Calu3 (cell line): ENCODE measurements at places on chromosomes 5 and 9. TPM values are rescaled to one million over a fixed set of nuclear protein-coding genes. Genes with fewer than 3 reads are reported as not detected.

DNA sequence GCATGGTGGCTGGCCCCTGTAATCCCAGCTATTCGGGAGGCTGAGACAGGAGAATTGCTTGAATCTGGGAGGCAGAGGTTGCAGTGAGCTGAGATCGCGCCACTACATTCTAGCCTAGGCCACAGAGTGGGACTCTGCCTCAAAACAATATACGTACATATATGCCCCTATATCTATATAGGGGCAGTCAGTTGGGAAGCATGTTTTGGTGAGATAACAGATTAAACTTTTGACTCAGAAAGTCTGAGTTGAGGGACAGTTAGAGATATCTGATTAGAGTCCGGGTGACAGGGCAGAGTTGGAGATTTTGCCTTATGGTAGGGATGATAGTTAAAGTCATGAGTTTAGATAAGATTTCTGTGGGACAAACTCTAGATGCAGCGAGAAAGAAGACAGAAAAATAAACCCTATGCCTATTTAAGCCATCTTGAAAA lies 71.8 kb upstream of the ALDH1A1 start:
- no peak overlapping the region for H3K27ac ChIP-seq
- peaks cover 13% of the 10 kb centered on the region for H3K4me1 ChIP-seq
- no peaks in the 10 kb centered on the region for H3K36me3 ChIP-seq
- no peak for DNase-seq

DNA sequence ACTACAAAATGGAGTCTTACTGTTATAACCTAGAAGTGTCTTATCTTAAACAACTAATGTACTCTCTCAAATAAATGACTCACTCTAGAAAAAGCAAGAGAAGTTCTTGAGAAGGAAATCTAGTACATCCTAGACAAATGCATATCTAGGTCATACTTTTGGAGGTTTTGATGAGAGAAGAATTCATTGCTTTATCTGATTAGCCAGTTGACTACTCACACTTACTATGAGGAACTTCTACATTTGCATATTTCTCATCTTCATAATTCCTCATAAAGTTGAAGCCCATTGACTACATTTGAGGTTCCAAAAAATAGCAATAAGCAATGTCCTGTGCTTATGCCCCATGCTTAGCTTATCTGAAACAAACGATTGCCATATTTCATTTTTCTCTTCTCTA lies 2.8 kb downstream of the JAKMIP2 start:
- H3K4me1 ChIP-seq = no peaks in the 10 kb centered on the region
- no peak for DNase-seq
- H3K27ac ChIP-seq = no peak overlapping the region
- no peaks in the 10 kb centered on the region for H3K27me3 ChIP-seq
- H3K4me3 ChIP-seq = no peak overlapping the region

- no peak overlapping the region for H3K4me3 ChIP-seq
- H3K36me3 ChIP-seq = no peaks in the 10 kb centered on the region
- no peak overlapping the region for H3K27ac ChIP-seq
Observed at GRCh38 chr5:83662558-83662957, 58.1 kb downstream of the HAPLN1 start.

- no peaks in the 10 kb centered on the region for H3K4me1 ChIP-seq
- no peak overlapping the region for H3K4me3 ChIP-seq
- no peaks in the 10 kb centered on the region for H3K36me3 ChIP-seq
- H3K27me3 ChIP-seq = no peaks in the 10 kb centered on the region
- no peak overlapping the region for H3K27ac ChIP-seq
Observed at GRCh38 chr5:35281613-35282012, 51.3 kb upstream of the PRLR start.

DNA sequence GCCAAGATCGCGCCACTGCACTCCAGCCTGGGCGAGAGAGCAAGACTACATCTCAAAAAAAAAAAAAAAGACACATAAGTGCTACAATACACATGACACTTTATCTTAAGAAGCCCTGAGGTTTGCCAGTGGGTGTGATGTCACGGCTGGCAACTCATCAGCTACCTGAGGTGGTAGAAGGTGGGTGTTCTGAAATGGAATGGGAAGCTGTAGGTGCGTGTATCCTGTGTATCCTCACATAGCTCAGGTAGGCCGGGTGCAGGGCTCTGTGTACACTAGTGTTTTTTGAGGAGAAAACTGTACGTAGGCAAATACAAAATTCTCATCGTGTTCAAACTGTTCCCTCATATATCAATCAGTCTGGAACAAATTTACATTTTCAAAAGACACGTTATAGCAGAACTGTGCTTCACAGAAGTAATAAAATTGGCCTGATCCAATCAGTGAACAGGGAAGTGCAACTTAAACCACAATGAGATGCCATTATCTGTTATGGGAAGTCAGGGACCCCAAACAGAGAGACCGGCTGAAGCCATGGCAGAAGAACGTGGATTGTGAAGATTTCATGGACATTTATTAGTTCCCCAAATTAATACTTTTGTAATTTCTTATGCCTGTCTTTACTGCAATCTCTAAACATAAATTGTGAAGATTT lies 10.4 kb downstream of the BICD2 start:
- no peak overlapping the region for H3K27ac ChIP-seq
- H3K36me3 ChIP-seq = peaks cover 5% of the 10 kb centered on the region
- no peak for DNase-seq
- H3K4me1 ChIP-seq = no peaks in the 10 kb centered on the region

- no peak for DNase-seq
- H3K27me3 ChIP-seq = no peaks in the 10 kb centered on the region
- H3K36me3 ChIP-seq = peaks cover 76% of the 10 kb centered on the region
- no peak overlapping the region for H3K4me3 ChIP-seq
- H3K4me1 ChIP-seq = peaks cover 17% of the 10 kb centered on the region
Observed at GRCh38 chr5:32168460-32169033, 5.6 kb downstream of the GOLPH3 start.

- H3K4me1 ChIP-seq = no peaks in the 10 kb centered on the region
- H3K4me3 ChIP-seq = no peak overlapping the region
- no peaks in the 10 kb centered on the region for H3K36me3 ChIP-seq
- peaks cover 72% of the 10 kb centered on the region for H3K27me3 ChIP-seq
Observed at GRCh38 chr5:170028124-170028523, 47.8 kb upstream of the INSYN2B start.

DNA sequence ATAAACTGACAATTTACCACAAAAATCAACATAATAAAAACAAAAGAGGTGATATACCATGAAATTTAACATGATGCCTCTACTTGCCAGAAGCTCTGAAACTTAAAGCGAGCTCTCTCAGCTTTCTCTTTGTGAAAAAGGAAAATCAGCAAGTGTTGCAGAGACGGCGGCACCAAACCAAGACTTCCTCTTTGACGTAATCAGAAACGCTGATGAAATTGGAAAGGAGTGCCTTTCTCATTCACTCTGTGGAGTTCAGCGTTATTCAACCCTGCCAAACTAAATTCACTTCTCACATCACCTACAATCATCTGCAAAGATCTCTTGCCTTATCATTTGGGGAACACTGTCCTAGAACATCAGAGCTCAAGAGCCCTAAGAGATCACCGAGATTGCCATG lies 32.2 kb downstream of the ANXA6 start:
- H3K36me3 ChIP-seq = peaks cover 6% of the 10 kb centered on the region
- no peak overlapping the region for H3K27ac ChIP-seq
- no peaks in the 10 kb centered on the region for H3K27me3 ChIP-seq
- no peak for DNase-seq
- H3K4me3 ChIP-seq = no peak overlapping the region
- H3K4me1 ChIP-seq = peaks cover 11% of the 10 kb centered on the region

DNA sequence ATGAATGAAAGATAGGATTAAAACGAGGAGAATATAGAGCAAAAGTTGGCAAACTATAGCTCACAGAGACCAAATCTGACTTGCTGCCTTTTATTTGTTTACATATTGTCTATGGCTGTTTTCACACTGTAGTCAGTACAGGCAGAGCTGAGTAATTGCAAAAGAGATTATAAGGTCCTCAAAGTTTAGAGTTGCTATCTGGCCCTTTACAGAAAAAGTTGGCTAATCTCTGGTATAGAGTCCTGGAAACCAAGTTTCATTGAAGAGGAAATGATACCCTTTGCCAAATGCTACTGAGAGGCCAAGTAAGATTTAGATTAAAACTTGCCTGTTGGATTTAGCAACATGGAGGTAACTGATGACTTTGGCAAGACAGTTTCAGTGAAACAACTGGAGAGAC lies 36.0 kb downstream of the LYRM7 start:
- H3K4me1 ChIP-seq = peaks cover 21% of the 10 kb centered on the region
- H3K27me3 ChIP-seq = no peaks in the 10 kb centered on the region
- no peak for DNase-seq
- H3K36me3 ChIP-seq = peaks cover 5% of the 10 kb centered on the region

DNA sequence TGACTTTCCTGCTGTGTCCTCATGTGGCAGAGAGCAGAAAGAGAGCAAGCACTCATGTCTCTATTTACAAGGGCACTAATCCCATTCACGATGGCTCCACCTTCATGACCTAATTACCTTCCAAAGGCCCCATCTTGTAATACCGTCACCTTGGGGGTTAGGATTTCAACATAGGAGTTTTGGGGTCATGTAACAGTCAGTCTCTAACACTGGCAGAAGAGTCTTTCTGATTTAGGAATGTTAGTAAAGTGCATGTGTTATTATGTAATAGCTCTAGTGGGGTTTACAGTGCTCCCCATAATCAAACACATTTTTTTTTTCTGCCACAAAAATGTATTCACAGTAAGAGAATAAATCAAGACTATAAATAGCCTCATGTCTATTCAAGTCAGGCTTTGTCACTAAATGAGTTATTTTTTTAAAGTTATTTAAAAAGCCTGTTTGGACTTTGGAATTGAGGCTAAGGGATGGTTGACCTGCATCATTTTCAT lies 19.1 kb downstream of the GALNT10 start:
- peaks cover 7% of the 10 kb centered on the region for H3K4me1 ChIP-seq
- peaks cover 5% of the 10 kb centered on the region for H3K36me3 ChIP-seq
- no peak overlapping the region for H3K27ac ChIP-seq
- no peaks in the 10 kb centered on the region for H3K27me3 ChIP-seq
- no peak overlapping the region for H3K4me3 ChIP-seq

GRCh38 chr5:146369691-146370090 lies 31.1 kb downstream of the POU4F3 start:
- H3K27ac ChIP-seq = no peak overlapping the region
- peaks cover 23% of the 10 kb centered on the region for H3K4me1 ChIP-seq
- no peaks in the 10 kb centered on the region for H3K36me3 ChIP-seq

GRCh38 chr9:110066929-110067716 lies 140.8 kb downstream of the C9orf152 start:
- peaks cover 17% of the 10 kb centered on the region for H3K4me1 ChIP-seq
- no peak overlapping the region for H3K4me3 ChIP-seq
- H3K36me3 ChIP-seq = peaks cover 6% of the 10 kb centered on the region
- no peaks in the 10 kb centered on the region for H3K27me3 ChIP-seq
- no peak for DNase-seq
- H3K27ac ChIP-seq = no peak overlapping the region

DNA sequence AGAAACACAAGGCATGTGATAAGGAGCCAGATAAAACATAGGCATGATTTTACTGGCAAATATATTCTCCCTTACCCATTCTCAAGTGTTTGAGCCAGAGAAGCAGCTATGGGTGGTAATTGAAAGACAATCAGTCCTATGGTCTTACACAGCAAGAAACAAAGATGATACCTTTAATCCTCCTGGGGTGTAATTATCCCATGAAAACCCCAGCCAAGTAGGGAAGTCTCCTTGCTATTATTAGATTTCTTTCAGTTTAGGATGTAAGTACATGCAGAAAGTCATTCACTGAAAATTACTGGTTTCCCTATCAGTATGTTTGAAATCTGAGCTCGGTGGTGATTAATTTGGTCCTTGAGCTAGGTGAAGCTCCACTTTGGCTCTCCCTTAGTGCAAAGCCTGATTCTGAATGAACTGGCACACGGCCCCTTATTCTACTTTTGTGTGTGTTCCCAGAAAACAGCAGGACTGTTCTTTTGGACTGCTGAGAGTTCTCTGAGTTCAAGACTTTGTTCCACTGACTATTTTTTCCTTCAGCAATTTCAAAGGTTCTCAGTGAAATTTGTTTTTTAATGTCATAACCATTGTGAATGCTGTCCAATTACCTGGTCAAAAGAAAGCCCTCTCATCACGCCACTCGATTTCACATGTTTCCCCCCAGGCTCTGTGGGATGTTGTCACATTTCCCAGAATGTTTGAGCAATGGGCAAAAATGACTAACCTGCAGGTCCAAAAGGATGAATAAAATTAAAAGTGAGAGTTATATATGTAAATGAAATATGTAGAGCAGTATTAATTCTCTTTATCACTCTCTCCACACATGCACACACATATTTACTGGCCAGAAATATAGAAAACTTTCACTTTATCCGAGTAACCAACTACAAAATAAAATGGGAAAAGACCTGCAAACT lies 343.0 kb downstream of the RAB3C start:
- H3K4me3 ChIP-seq = no peak overlapping the region
- H3K27ac ChIP-seq = no peak overlapping the region
- no peaks in the 10 kb centered on the region for H3K4me1 ChIP-seq
- no peak for DNase-seq

GRCh38 chr9:35842795-35843194 lies 13.8 kb downstream of the TMEM8B start:
- peaks cover 17% of the 10 kb centered on the region for H3K27me3 ChIP-seq
- no peak for DNase-seq
- H3K4me3 ChIP-seq = no peak overlapping the region
- no peak overlapping the region for H3K27ac ChIP-seq
- H3K36me3 ChIP-seq = no peaks in the 10 kb centered on the region

Gene CCNJL
- 13.2 and 17.4 TPM in 2 replicates for total RNA-seq

Gene TEK
- total RNA-seq = not detected in 2 replicates

Gene INSL4
- 0.44 and 0.54 TPM in 2 replicates for total RNA-seq

Gene SV2C
- 0.88 and 0.90 TPM in 2 replicates for total RNA-seq

Gene PRSS3
- 19.0 and 29.5 TPM in 2 replicates for total RNA-seq

Gene MCIDAS
- 4.4 and 4.9 TPM in 2 replicates for total RNA-seq

Gene GCNT4
- 4.5 and 5.8 TPM in 2 replicates for total RNA-seq

Gene AK8
- 1.4 TPM in 2 replicates for total RNA-seq

Gene RFX3
- 10.0 and 10.1 TPM in 2 replicates for total RNA-seq

Gene SERF1B
- total RNA-seq = 23.7 and 30.8 TPM in 2 replicates

Gene INSL6
- not detected in 2 replicates for total RNA-seq

Gene FOXD4L6
- 0.28 TPM in 1 of 2 replicates, not detected in the other for total RNA-seq

Gene PDGFRB
- not detected in 2 replicates for total RNA-seq

Gene AFAP1L1
- total RNA-seq = 7.8 and 10.3 TPM in 2 replicates
